ENCODE measurements at places on chromosomes 11 and 22. TPM values are rescaled to one million over a fixed set of nuclear protein-coding genes. Genes with fewer than 3 reads are reported as not detected.

- no peak for DNase-seq
Observed at GRCh38 chr11:91265946-91266345, 958.7 kb upstream of the FAT3 start.

DNA sequence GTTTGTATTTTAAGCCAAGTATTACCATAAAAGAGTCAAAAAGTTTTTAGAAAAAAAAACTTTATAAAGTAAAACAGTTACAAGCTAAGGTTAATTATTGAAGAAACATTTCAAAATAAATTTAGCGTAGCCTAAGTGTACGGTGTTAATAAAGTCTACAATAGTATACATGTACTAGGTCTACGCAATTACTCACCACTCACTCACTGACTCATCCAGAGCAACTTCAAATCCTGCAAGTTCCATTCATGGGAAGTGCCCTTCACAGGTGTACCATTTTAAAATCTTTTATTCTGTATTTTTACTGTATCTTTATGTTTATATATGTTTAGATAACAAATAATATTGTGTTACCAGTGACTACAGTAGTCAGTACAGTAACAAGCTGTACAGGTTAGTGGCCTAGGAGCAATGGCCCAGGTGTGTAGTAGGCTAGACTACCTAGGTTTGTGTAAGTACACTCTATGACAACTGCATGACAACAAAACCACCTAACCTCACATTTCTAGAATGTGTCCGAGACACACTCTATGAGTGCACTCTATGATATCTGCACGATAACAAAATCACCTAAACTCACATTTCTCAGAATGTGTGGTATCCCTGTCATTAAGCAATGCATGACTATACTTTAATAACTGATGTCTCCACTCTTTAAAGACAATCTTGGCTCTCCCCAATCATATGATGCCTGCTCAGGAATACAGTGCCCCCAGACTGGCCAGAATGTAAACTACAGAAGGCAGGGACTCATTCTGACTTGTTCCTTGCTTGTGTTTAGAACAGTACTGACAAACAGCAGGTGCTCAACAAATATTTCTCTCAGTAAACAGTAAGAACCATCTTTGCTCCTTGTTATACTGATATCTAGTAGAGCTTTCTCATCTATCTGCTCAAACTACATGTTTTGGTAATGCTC lies 21.2 kb downstream of the KMT5B start:
- DNase-seq = no peak

DNA sequence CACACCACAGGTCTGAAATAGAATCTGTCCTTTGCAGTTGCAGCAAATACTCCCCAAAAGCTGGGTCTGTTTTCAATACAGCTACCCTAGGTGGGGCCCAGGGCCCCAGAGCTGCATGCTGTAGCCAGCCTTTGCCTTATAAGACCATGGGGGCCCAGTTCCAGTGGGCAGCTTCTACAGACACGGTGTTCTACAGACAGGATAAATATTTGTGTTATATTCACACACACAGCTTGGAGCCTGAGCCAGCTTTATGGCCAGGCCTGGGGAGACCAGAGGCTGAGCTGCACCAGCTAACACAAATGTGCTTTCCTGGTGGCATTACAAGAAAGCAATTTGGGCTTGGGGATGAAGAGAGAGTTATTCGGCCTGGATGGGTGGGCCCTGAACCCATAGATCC lies 151.8 kb upstream of the NCAM1 start:
- DNase-seq = no peak

GRCh38 chr11:61037441-61038093 lies 64.7 kb upstream of the CD5 start:
- peak; percentile 63 for DNase-seq

GRCh38 chr11:9253086-9253485 lies 12.1 kb downstream of the DENND5A start:
- DNase-seq = no peak

NXPE4 gene
- total RNA-seq = not detected

GRCh38 chr11:59207988-59208451 lies 4.7 kb downstream of the MPEG1 start:
- peak; percentile 42 for DNase-seq

- no peak for DNase-seq
Observed at GRCh38 chr11:65886826-65887722, 1.2 kb downstream of the FIBP start.

MYEOV gene
- not detected for total RNA-seq

DNA sequence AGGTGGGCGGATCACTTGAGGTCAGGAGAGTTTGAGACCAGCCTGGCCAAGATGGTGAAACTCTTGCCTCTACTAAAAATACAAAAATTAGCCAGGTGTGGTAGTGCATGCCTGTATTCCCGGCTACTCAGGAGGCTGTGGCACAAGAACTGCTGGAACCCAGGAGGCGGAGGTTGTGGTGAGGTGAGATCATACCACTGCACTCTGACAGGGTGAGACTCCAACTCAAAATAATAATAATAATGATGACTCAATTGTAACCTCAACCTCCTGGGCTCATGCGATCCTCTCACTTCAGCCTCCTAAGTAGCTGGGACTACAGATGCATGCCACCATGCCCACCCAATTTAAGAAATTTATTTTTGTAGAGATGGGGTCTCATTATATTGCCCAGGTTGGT lies 15.6 kb upstream of the CHRNA10 start:
- no peak for DNase-seq

GRCh38 chr22:17705951-17706900 lies 67.7 kb downstream of the BCL2L13 start:
- DNase-seq = no peak

LGALS12 gene
- total RNA-seq = not detected

- DNase-seq = no peak
Observed at GRCh38 chr11:72297828-72298227, 53.9 kb upstream of the PHOX2A start.

DNA sequence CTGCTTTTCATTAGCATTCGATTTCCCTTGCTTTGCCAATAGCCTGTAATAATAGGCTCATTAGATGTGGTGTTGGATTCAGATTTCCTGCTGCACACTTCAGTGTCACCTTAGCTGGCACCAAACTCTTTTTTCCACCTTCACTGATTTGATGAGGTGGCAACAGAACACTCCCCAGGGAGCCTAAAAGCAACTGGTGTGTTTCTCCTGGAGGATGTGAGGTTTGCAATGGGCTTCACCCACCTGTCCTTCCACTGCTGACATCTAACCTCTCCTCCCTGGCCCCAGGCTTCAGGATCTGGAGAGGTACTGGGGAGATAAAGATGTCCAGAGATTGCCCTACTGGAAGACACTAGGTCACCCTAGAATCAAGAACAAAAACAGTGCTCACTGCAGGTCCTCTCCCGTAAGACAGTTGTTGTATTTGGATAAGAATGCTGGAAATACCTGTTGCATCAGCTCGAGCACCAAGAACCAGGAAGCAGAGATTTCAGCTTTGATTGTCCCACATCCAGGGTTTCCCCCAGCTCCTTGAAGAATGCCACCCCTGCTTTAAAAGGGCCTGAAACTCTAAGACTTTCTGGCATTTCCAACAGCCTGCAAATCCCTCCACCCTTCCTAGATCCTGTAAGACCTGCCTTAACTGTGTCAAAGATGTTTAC lies 96.9 kb downstream of the SLC1A2 start:
- DNase-seq = no peak

- no peak for DNase-seq
Observed at GRCh38 chr11:76067099-76067498, 139.2 kb downstream of the WNT11 start.

- no peak for DNase-seq
Observed at GRCh38 chr22:19674129-19674928, 40.0 kb upstream of the SEPTIN5 start.

MADD gene
- total RNA-seq = 73.3 TPM

GRCh38 chr11:65590240-65590738 lies 5.3 kb downstream of the KCNK7 start:
- no peak for DNase-seq

- no peak for DNase-seq
Observed at GRCh38 chr11:110027627-110028371, 65.4 kb upstream of the ZC3H12C start.

- DNase-seq = no peak
Observed at GRCh38 chr11:36363361-36364268, 67.5 kb downstream of the PRR5L start.

- DNase-seq = peak; percentile 75
Observed at GRCh38 chr11:19697721-19698121, 14.9 kb upstream of the NAV2 start.

GRCh38 chr22:20989323-20990138 lies 7.4 kb downstream of the LZTR1 start:
- DNase-seq = no peak

SYT7 gene
- 25.7 TPM for total RNA-seq

TRPM5 gene
- 0.27 TPM for total RNA-seq

DNA sequence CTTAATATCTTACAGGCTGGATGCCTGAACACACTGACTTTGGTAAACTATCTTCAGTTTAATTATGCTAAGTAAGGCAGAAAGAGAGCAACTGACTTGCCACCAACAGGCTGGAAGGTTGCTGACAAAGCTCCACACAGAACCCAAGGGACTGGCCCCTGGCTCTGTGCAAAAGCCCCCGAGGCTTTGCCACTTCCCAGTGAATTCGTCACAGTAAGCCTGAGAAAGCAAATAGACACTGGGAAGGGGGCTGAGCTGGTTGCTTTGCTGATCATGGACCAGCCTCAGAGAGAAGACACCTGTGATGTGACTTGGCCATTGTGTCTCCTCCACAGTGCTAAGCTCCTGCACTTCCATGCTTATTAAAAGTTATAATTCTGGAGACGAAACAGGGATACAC lies 91.7 kb downstream of the BLID start:
- no peak for DNase-seq

SNX32 gene
- 4.9 TPM for total RNA-seq

DNA sequence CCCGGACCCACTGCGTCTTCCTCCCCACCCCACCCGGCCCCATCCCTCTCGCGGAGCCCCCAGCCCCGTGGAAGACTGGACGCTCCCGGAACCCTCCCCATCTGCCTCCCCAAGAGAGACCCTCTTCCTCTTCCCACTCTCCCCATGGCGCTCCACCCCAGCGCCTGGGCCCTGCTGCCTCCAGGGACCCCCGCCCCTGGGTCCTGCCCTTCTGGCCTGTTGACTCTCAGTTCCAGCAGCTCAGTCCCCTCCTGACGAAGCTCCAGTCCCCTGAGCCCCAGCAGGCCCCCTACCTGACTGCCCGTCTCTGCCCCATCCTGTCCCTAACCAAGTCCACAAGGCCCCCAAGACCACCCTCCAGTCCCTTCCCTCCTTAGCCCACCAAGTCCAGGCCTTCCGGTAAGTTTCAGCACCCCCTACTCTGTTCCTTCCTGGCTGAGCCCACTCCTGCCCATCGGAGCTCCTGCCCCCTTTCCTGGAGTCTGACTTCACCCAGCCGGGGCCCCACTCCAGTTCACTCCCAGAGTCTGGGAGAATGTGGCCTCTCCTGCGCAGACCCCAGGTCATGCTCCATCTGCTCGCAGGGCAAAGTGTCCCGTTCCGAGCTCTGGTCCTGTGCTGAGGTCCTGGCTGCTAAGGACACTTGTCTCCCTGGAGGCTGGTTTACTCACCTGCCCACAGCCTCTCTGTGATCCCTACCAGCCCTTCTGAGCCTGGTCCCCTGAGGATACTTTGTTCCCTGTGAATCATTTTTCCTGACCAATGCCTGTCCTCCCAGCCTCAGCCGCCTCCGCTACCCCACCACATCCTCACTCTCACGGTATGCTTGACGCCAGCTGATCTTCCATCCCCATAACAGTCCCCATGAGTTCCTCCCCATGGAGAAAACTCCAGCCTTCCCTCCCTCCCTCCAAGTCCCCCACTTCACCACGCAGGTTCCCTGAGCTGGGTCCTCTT lies 722 bp downstream of the IFITM10 start:
- DNase-seq = no peak

GRCh38 chr22:29470159-29470855 lies 9.7 kb upstream of the NEFH start:
- peak; percentile 41 for DNase-seq

BDNF gene
- 1.5 TPM for total RNA-seq

DNA sequence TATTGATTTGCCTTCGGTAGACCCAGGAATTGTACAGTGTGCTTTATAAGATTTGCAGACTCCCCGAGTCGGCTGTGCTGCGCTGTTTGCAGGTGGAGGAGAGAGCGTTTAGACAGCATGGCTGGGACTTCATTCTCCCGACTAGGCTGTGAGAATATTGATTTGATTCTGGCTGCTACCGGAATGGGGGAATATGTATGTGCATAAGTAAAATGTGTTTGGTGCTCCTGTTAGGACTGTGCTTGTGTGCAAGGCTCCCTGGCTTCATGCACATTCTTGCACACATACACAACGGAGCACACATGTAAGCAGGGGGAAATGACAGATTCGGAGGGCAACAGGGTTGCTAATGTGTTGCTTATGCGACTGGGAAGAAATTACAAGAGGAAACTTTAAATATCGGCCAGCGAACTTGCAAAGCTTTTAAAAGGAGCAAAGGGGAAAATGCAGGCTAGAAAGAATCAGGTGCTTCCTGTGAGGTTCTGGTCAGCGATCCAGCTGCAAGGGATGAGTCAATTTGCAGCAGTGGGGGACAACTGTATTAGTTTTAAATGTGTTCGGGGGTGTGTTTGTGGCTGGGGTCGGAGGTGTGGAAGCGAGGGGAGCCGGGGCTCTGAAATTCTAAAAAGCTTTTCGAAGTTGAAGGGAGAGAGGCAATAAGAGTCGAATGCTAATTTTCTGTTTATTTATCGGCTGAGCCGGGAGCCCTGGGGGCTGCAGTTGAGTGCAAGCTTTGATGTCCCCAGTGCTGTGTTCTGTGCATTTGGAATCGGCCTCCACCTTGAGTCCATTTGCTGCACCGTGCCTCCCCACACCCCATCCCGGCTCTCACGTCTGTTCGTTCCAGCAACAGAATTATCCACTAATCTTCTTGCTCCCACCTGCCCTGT lies 731 bp downstream of the NTM start:
- no peak for DNase-seq

- peak; percentile 76 for DNase-seq
Observed at GRCh38 chr22:23305922-23306374, 125.6 kb downstream of the BCR start.

GRCh38 chr22:47902646-47903180 lies 1140.3 kb downstream of the TBC1D22A start:
- no peak for DNase-seq

- DNase-seq = no peak
Observed at GRCh38 chr11:76321820-76322524, 59.0 kb downstream of the THAP12 start.

- DNase-seq = no peak
Observed at GRCh38 chr11:2259466-2259830, 10.9 kb downstream of the ASCL2 start.

GRCh38 chr11:57640068-57640800 lies 9.5 kb downstream of the YPEL4 start:
- DNase-seq = no peak

AQP11 gene
- total RNA-seq = 6.5 TPM

- peak; percentile 5 for DNase-seq
Observed at GRCh38 chr11:41051919-41052635, 407.4 kb downstream of the LRRC4C start.

GRCh38 chr11:126485986-126486635 lies 130.6 kb downstream of the ST3GAL4 start:
- DNase-seq = no peak
